Activated CD8-positive, alpha-beta T cell treated with anti-CD3 and anti-CD28 coated beads for 36 hours (primary cell): ENCODE measurements at places on chromosomes 6 and 20. TPM values are rescaled to one million over a fixed set of nuclear protein-coding genes. Genes with fewer than 3 reads are reported as not detected.

DNA sequence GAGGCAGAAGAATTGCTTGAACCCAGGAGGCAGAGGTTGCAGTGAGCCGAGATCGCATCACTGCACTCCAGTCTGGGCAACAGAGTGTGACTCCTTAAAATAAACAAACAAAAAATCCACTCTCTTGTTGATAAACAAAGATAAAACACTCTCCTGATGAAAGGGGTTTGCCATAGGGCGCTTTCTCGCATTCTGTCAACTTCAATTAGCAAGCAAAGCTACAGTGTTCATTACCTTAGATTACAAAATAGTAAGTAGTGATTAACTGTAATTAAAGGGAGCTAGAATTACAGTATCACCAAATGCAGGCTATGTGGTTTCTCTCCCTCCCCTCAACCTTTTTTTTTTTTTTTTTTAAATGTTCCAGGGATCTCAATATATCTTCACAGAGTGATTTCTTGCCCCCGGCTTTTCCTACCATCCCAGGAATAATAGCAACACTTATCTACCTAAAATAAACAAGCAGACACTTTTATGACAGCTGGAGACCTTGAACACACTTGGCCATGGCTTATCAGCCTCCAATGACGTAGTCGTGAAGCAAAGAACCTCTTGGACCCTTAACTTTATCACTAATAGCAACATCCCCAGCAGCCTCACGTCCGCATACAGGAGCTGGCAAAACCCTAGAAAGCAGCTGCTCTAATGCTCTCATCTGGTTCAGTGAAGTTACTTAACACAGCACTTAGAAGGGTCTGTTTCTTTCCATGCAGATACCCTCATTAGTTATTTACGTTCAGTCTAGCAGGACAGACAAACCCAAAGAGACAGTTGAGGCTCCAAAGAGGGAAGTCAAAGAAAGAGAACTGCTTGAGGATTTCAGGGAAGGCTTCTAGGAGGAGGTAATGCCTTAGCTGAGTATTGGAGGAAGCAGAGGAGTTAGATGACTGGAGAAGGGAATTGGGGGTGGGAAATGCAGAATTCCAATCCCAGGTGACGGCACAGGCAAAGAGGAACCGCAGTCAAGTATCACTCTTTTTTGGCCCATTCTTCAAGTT, 37.9 kb upstream of the NEDD9 start:
- DNase-seq, result no peak

- DNase-seq, result peak; percentile 91
These were observed 75.5 kb downstream of the NOL4L start for GRCh38 chr20:32509639-32510066.

GRCh38 chr6:7148100-7148822, 40.5 kb downstream of the RREB1 start:
- DNase-seq, result peak; percentile 55

DNA sequence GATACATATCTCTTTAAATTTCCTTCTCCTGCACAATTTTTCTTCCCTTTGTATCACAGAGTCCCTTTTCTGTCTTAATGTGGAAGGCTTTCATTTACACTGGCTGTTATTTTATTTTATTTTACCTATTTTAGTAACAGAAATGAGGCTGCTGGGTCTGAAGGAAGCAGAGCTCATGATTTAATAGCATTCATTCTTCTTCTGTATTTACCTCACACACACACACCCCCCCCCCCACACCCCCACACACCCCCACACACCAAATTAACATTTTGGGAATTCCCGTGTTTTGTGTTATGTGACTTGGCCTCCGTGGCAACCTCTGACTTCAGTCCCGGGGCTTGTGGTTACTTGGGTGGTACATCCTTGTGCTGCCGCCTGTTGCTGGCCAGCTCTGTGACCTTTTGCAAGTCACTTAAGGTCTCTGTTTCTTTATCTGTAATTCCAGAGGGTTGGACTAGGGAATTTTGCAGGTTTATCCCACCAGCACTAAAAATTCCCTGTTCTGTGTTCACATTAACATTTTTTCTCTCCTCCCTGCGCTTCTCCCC, 108.8 kb downstream of the TIAM2 start:
- DNase-seq, result peak; percentile 66

The ID4 gene
- total RNA-seq, result not detected

The SMIM8 gene
- 10.7 TPM for total RNA-seq

The LY86 gene
- 0.32 TPM for total RNA-seq

The AVP gene
- not detected for total RNA-seq

The APOBEC2 gene
- total RNA-seq, result not detected
